Neural progenitor cell (in vitro differentiated cells): ENCODE measurements at places on chromosomes 3 and 15. TPM values are rescaled to one million over a fixed set of nuclear protein-coding genes. Genes with fewer than 3 reads are reported as not detected.

The TERC gene
- 47.5 and 119 TPM in 2 replicates for total RNA-seq

The IGSF10 gene
- 0.15 and 0.22 TPM in 2 replicates for total RNA-seq

DNA sequence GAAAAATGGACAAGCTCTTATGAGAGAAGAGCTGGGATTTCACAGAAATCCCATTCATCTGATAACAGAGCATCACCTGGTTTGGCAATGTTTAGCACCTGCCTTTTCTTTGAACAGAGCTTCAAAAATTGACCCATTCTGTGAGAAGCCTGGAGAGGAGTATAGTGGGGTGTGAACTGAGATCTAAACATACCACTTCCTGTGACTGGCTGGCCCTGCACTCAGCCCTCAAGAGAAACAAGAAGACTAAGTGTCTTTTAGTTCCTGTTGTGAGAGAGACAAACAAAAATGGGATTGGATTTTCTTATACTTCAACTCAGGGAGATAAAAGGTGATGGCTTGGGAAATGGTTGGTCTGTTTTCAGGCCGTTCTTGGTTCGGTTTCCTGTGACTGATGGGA lies 1060.2 kb downstream of the ROBO1 start:
- peak overlapping the region; percentile 73 for H3K27ac ChIP-seq
- no peaks in the 10 kb centered on the region for H3K36me3 ChIP-seq
- H3K27me3 ChIP-seq: no peaks in the 10 kb centered on the region
- DNase-seq: no peak
- peaks cover 51% of the 10 kb centered on the region for H3K4me1 ChIP-seq

- H3K27ac ChIP-seq: no peak overlapping the region
- no peak for DNase-seq
- H3K4me3 ChIP-seq: no peak overlapping the region
- H3K4me1 ChIP-seq: no peaks in the 10 kb centered on the region
Observed at GRCh38 chr3:15623535-15624440, 22.2 kb downstream of the BTD start.

DNA sequence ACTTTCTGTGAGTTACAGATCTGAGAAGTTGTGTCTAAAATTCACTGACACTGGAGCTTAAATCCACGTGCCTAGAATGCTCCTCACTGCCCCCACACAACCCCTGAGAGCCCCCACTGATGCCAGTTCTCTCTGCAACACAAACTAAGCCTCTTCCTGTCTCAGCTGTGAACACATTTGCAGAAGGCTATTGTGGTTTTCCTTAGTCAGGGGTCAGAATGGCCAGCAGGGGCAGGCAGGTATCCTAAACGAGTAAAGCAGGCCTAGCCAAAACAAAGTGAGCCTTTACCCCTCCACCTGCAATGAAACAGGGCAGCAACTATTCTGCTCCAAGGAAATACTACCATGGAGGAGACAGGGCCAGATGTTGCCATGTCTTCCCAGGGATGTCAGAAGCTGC lies 78.6 kb downstream of the FHIT start:
- H3K27ac ChIP-seq: no peak overlapping the region
- no peaks in the 10 kb centered on the region for H3K27me3 ChIP-seq
- DNase-seq: peak; percentile 62
- no peaks in the 10 kb centered on the region for H3K4me1 ChIP-seq
- no peak overlapping the region for H3K4me3 ChIP-seq

DNA sequence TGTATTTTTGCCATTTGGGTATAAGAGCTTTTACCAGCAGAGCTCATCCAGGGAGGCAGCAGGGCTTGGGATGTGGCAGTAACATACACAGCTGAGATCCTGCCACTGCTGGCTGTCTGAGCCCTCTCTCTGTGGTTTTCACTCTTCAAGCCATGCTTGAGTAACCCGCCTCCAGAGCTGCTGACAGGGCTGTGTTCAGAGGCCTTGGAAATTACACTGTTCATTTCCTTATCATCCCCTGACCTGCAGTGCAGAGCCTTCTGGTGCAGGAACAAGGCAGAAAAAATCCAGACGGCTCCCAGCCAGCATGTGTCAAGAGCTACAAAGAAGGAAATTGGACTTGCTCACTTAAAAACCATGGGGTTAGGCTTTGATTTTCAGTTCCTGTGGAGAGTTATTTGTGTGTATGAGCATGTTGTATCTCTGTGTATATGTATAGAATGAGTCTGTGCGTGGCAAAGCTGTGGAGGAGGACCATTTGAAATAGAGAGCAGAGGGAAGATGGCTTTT lies 47.0 kb downstream of the ZNF609 start:
- H3K27me3 ChIP-seq: no peaks in the 10 kb centered on the region
- DNase-seq: peak; percentile 14
- peaks cover 10% of the 10 kb centered on the region for H3K4me1 ChIP-seq

- no peak overlapping the region for H3K27ac ChIP-seq
- no peaks in the 10 kb centered on the region for H3K36me3 ChIP-seq
- no peaks in the 10 kb centered on the region for H3K27me3 ChIP-seq
Observed at GRCh38 chr3:15403495-15403894, 23.8 kb downstream of the METTL6 start.

DNA sequence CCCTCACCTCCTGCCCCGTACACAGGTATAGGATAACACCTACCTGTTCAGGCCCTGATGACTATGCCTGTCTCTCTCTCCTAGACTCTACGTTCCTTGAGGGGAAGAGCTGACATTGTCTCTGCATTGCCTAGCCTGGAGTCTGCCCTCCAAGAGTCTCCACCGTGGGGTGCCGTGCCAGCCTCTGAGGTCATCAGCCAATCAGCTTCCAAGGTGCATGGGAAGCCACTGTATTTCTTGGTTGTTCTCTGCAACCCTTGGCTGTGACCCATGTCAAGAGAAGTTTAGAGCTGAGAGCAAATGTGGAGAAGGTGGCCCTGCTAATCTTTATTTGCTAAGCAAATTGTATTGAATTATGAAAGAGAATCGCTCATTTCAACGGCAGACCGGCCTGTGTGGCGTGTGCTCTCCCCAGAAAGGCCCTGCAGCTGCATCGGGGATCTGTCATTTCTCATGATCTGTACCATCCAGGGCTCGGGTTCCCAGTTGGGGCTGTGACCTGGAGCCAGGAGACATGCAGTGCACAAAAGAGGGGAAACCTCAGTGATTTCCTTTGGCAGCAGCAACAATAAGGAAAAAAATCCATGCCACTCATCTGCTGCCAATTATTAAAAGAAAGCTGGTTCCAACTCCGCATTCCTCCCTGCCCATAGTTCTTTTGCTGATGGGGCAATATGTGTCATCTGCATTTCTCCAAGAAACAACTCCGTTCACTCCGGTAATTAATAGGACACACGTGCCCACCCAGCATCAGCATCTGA lies 182.2 kb downstream of the MEGF11 start:
- no peak for DNase-seq
- no peaks in the 10 kb centered on the region for H3K27me3 ChIP-seq
- no peak overlapping the region for H3K27ac ChIP-seq
- H3K4me3 ChIP-seq: no peak overlapping the region

DNA sequence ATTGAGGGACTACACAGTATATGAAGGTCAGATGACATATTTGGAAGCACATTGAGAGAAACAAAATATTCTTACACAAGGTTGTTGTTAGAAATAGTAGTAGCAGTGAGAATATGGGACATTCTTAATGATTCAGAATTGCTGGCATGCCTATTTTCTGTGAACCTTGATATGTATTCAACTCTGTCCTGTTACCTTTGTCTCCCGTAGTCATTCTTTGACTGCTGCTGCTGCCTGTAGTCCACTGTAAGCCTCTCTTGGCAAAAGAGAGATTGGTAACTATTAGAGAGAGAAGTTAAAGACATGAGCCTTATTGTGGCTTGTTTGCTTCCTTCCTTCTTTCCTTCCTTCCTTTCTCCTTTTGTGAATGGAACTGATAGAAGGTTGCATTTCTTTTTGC lies 64.5 kb downstream of the TCF12 start:
- DNase-seq: peak; percentile 10
- H3K4me1 ChIP-seq: peaks cover 24% of the 10 kb centered on the region
- no peaks in the 10 kb centered on the region for H3K36me3 ChIP-seq

DNA sequence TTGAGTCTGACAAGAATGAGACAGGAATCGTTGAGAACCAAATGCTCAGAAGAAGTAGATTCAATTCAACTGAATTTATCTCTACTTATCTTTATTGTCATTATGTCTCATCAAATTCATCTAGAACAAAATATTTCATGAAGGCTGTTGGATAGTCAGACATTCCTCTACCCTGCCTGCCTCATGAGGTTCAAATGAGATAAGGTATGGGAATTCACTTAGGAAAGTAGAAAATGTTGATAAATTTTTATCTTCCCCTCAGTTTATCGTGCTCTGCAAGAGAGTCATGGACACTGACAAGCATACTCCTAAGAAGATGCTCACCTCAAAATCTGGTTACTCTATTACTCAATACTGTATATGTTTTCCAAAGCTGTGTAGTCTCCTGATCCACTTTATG lies 149.7 kb upstream of the CDIN1 start:
- no peak overlapping the region for H3K27ac ChIP-seq
- H3K36me3 ChIP-seq: no peaks in the 10 kb centered on the region
- DNase-seq: no peak

- H3K4me3 ChIP-seq: no peak overlapping the region
- no peaks in the 10 kb centered on the region for H3K4me1 ChIP-seq
- DNase-seq: no peak
Observed at GRCh38 chr3:194330579-194330978, 20.5 kb downstream of the CPN2 start.

GRCh38 chr15:29239395-29239794 lies 30.2 kb downstream of the NSMCE3 start:
- no peaks in the 10 kb centered on the region for H3K36me3 ChIP-seq
- no peak overlapping the region for H3K27ac ChIP-seq
- H3K4me1 ChIP-seq: no peaks in the 10 kb centered on the region
- no peak overlapping the region for H3K4me3 ChIP-seq
- H3K27me3 ChIP-seq: no peaks in the 10 kb centered on the region
- DNase-seq: no peak

DNA sequence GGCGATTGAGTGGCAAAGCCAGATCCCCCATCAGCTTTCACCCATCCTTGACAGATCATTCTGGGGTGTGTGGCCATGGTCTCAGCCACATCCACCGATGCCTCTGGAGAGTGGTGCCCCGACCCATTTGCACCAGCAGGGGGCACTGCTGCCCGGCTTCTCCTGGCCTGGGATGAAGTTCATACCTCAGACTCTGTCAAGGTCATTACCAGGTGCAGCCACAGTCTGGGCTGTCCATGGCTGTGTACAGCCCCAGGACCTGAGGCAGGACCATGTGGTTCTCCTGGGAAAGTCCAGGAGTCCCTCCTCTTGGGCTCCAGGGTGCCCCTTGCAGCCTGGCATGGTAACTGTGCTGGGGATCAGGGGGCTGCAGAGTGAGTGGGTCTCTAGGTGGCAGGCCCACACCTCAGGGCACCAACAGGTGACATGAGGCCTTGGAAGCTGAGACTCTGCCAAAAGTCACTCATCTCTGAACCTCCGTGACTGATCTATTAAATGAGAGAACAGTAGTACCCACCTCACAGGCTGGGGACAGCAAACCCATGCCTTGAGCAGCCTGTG lies 67.2 kb downstream of the CACNA2D2 start:
- no peak overlapping the region for H3K27ac ChIP-seq
- H3K27me3 ChIP-seq: no peaks in the 10 kb centered on the region
- peak; percentile 45 for DNase-seq

DNA sequence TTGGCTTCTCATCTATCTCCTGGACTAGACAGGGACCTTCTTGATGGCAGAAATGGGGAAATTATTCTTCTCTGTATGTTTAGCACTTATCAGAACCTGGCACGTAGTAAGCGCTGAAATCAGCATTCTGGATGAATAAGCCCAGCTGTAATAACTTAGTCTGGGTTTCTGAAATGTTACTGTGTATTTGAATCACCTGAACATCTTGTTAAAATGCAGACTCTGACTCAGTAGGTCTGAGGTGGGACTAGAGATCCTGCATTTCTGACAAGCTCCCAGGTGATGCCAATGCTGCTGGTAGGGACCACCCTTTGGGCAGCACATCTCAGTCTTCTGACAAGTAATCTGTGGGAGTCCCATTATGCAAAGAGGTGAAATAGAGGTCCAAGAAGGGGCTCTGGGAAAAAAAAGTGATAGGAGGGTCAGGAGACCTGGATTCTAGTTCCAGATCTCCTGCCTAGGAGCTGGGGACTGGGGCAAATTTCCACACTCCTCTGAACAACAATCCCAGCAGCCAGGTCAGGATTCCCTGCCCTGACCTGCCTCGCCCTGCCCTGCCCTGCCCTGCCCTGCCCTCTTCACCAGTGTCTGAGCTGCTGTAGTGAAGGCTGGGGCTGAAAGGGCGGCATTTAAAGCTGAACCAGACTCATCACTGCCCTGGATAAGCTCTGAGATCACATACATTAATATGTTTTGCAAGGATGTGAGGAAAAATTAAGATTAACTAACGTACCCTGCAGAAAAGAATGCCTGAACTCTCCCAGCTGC lies 17.2 kb upstream of the SLC6A11 start:
- no peaks in the 10 kb centered on the region for H3K4me1 ChIP-seq
- no peaks in the 10 kb centered on the region for H3K36me3 ChIP-seq
- no peak for DNase-seq
- no peak overlapping the region for H3K27ac ChIP-seq

- no peak overlapping the region for H3K27ac ChIP-seq
- no peaks in the 10 kb centered on the region for H3K27me3 ChIP-seq
- H3K36me3 ChIP-seq: no peaks in the 10 kb centered on the region
- no peak overlapping the region for H3K4me3 ChIP-seq
- DNase-seq: no peak
Observed at GRCh38 chr3:153970047-153970446, 151.1 kb upstream of the ARHGEF26 start.

DNA sequence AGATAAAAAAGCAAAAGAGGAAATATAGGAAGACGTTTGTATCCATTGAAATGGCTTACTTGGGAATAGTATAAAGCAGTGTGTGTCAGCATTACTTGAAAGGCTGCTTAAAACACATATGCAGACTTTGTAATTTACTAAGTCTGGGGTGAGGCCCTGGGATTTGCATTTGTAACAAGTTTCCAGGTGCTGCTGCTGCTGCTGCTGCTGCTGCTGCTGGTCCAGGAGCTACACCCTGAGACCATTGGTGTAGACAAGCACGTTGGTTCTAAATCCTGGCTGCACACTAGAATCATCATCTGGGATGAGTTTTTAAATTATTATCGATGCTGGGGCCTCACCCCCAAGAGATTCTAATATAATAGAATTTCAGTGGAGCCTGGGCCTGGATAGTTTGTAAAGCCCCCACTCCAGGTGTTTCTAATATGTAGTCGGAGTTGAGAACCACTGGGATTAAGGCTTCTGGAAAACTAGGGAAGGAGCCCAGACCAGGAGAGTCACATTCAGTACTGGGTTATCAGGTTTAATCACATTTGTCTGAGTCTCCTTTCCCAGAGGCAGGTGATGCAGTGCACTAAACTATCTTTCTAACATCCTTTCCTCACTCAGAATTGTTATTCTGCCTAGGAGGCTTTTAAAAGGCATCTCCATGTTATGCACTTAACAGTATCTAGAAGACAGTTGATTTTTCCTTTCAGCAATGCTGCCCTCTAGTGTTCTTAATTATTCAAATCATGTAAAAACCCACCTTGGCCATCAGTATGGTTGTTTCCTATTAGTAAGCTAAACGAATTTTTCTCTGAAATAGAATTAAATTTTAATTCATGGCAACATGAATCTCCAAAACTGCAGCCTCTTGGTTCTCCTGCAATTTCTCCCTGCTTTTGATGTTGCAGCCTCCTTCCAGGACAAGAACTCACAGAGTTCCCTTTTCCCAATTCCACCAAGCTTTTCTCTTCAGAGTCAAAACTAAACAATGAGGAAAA lies 45.4 kb downstream of the SSR3 start:
- no peaks in the 10 kb centered on the region for H3K36me3 ChIP-seq
- no peak overlapping the region for H3K27ac ChIP-seq
- no peaks in the 10 kb centered on the region for H3K4me1 ChIP-seq
- peak; percentile 61 for DNase-seq
